ENCODE measurements at places on chromosomes 12 and 14. TPM values are rescaled to one million over a fixed set of nuclear protein-coding genes. Genes with fewer than 3 reads are reported as not detected.

DNA sequence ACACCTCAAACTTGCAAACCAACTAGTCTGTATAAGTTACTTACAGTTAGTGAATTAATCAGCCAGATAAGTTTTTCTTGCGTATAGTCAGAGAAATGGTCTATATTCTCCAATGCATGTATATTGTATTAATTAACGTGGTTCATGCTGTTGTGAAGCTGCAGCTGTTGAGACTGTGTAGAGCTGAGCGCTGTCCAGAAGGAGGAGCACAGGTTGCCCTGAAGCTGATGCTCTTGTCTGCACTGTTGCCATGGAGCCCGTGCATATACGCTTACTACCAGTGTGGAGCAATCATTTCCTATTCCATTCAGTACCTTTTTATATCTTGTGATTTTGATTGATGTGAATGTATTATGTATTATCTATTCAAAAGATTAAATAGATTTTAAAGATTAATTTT is 74.3 kb upstream of the ARID2 start:
- DNase-seq = no peak

DNA sequence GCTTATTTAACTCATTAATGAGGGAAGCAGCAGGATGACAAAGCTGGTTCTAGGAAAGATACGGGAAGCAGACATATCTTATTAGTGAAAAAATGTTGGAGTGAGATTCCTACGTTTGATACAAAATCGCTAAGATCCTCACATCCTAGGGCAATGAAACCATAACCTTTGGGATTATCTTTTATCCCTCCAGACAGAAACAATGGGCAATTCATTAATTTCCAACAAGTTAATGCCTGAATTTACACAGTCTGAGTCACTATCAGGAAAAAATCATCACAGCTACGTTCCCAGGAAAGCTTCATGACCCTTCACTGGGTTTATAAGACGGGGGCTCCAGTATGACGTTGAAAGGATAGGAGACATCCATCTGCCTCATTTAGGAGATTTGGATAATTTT is 45.0 kb downstream of the SLC24A4 start:
- DNase-seq = no peak

The CCDC177 gene
- total RNA-seq = not detected

GRCh38 chr12:51087818-51088217 is 4.4 kb upstream of the CSRNP2 start:
- DNase-seq = no peak

- DNase-seq = no peak
Observed at GRCh38 chr14:71665781-71666180, 266.4 kb upstream of the RGS6 start.

- no peak for DNase-seq
Observed at GRCh38 chr14:95138876-95139275, 18.5 kb downstream of the DICER1 start.

The A2M gene
- total RNA-seq = 0.99 TPM

DNA sequence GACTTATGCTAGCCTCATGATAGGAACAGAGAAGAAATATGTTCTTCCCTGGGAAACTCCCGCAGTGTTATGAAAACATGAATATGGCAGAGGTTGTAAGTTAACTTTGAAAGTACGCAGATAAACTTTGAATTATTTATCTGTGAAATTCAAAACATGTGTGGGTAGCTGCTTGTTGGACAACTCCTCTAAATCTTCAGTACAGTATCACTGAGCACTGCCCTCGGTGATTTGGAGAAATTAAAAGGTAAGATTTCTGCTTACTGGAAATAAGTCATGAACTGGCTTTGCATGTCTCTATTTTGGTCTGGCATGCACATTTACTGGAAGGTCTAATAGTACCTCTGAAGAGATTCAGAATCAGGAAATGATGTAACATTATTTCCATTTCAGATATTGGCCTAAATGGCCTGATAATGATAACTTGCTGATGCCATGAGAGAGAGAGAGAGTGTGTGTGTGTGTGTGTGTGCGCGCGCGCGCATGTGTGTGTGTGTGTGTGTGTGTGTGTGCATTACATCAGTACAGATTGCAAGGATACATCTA is 1441.9 kb upstream of the FLRT2 start:
- no peak for DNase-seq

- DNase-seq = peak; percentile 22
Observed at GRCh38 chr12:46439793-46440511, 67.4 kb upstream of the SLC38A2 start.

DNA sequence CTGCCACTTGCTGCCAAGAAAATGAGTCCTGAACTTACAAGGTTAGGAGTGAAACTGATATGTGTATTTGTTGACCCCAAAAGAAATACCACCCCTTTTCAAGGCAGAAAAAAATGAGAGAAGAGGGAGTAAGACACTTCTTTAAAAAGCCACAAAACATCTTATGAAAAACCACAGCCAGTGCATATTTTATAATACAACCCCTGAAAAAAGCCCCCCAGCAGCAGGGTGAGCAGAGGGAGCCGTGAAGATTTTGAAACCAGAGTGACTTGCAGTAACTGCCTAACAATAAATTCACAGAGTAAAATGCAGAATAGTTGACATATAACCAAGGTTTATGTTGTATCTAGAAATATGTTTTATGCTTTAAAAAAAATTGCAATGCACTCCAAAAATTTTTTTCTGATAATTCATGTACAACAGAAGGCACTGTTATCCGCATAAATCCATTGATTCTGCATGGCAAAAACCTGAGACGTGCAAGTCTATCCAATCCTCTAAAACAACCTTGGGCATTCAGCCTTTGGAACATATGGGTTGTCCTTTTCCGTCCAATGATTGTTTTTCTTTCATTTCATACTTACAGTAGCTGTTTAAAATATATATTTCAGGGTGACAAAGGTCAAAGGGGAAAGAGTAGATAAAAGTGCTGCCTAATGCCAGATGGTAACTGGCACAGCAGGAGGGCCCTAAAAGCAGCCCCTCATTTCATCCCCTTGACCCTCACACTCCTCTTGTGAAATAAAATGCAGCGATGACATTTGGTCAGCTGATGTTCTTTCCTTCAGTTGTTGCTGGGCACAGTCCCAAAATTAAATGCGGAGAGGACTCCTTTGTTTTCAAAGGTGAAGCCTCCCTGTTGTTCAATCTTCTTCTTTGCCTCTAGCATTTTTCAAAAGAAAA is 65.3 kb downstream of the IPO8 start:
- no peak for DNase-seq

GRCh38 chr14:91291786-91292405 is 47.4 kb upstream of the GPR68 start:
- DNase-seq = no peak

- DNase-seq = no peak
Observed at GRCh38 chr12:16300736-16301135, 23.3 kb upstream of the SLC15A5 start.
